ENCODE measurements at places on chromosomes 2 and 18.

GRCh38 chr18:33507019-33507418 is 66.5 kb upstream of the CCDC178 start:
- no peak for DNase-seq

DNA sequence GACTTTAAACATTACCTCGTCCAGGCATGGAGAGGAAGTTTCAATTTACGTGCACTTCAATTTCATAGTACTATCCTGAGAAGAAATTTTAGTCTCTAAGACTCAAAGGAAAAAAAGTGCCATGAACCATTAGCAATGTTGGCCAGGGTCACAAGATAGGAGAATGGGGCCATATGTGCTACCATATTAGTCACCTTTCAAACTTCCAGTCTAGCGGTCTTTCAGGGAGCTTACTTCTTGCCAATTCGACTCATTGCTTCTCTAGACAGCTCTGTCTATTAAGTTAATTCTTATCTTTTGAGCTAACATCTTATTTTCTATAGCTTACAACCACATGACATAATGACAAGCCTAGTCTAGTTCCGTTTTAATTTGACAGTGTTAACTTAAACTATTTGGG is 129.1 kb downstream of the ANKRD44 start:
- DNase-seq = no peak

- no peak for DNase-seq
Observed at GRCh38 chr2:149075853-149076252, 37.4 kb downstream of the LYPD6B start.

GRCh38 chr18:14577971-14578370 is 34.6 kb upstream of the POTEC start:
- DNase-seq = no peak

DNA sequence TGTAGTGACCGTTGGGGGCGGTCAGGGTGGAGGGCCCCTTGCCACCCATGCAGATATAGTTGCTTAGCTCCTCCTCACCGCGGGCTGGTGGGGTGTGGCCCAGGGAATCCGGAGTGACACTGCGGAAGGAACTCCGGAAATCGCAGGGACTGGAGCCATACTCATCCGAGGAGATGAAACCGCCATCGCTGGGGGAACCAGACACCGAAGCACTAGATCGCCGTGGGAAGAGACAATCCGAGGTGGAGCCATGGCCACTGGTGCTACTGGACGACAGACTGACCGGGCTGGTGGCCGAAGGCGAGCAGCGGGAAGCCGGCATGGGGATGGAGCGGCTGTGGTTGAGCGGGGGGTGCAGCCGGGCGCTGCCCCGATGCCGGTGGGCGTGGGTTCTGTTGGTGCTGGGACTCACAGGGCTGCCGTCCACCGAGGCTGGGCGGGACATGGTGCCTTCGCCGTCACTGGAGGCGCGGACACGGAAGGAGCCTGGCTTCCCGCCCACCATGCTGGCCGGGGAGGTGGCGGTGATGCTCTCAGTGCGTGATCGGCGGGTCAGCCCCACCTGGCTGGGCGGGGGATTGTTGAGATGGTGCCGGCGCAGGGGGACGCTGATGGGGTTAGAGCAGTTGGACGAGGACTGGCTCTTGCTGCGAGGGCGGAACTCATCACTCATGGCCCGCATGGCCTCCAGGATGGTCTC is 2.2 kb downstream of the IRS1 start:
- no peak for DNase-seq

Measured in suppressor macrophage treated with lipopolysaccharide for 4 hours (primary cell).